Glutamatergic neuron (in vitro differentiated cells): ENCODE measurements at places on chromosomes 16 and 17. TPM values are rescaled to one million over a fixed set of nuclear protein-coding genes. Genes with fewer than 3 reads are reported as not detected.

DNA sequence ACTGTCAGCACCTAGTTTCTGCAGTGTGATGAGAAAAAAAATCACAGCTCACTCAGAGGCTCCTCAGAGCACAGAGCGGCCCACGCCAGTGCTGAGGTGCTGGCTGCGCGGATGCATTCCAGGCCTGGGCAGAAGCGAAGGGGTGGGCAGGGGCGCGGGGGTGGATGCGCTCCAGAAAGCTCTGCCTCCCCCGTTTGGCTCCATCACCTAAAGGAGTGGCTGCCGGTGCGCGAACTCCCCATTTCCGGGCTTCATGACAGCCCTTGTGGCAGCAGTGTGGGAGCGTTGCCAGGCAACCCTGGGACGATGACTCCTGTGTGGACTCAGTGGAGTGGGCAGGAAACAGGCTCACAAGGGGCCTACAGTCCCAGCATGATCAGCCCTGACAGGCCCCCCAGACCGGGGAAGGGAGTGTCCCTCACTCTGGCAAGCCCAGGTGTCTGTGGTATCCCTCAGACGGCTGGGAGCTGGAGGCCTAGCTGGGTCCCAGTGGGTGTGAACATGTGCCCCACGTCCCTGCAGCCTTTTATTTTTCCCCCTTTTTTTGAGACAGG lies 32.8 kb upstream of the NUDT16L1 start:
- no peak for DNase-seq

- no peak for DNase-seq
Measured at GRCh38 chr16:1326946-1327618, 6.4 kb upstream of the BAIAP3 start.

DNA sequence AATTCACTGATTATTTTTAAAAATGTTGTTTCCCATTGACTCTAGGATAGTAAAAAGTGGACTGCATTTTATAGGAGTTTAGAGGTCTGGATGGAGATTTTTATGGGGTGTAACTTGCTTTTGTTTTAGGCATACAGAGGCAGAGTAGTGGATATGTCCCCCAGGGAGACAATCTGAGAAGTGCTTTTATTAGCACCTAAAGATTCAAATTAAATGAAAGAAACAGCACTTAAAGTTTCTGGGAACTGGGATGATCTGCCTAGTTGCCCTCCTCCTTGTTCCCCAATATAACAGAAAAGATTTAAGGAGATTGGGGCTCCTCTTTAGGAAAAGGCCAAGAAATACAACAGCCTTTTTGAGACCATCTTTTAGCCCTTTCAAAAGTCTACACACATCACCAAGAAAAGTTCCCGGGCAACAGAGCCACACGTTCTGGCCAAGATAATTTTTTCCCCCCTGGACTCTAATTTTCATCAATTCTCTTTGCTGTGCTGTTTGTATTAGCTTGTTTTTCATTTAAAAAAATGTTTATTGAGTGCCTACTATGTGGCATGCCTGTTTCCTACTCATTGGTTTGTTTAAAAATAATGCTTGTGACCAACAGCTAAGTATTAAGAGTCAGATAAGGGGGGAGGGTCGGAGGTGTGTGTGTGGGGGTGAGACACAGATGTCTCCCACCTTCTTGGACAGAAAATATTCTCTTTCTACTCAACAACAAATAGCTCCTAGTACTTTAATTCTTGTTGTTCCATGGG lies 2.5 kb upstream of the IGF2BP1 start:
- no peak for DNase-seq

GRCh38 chr17:74779501-74779900 lies 3.4 kb upstream of the NAT9 start:
- DNase-seq, result no peak

The OR1A1 gene
- not detected for total RNA-seq
